ENCODE measurements at places on chromosomes 3 and 15.

DNA sequence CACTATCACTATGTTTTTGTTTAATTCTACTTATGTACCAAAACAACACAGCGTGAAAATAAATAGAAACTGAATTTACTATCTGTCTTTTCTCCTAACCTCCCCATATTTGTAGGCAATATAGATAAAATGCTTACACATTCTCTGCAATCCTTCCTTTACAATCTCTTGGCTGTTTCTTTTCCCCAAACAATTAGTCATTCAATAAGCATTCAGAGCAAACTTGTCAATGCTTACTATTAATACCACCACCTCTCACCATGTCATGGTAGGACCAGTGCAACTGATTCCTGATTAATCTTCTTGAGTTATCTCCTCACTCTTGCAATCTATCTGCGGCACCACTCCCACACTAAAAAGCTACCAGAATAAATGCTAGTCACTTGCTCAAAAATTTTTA lies 74.0 kb upstream of the TTBK2 start:
- no peak for DNase-seq

DNA sequence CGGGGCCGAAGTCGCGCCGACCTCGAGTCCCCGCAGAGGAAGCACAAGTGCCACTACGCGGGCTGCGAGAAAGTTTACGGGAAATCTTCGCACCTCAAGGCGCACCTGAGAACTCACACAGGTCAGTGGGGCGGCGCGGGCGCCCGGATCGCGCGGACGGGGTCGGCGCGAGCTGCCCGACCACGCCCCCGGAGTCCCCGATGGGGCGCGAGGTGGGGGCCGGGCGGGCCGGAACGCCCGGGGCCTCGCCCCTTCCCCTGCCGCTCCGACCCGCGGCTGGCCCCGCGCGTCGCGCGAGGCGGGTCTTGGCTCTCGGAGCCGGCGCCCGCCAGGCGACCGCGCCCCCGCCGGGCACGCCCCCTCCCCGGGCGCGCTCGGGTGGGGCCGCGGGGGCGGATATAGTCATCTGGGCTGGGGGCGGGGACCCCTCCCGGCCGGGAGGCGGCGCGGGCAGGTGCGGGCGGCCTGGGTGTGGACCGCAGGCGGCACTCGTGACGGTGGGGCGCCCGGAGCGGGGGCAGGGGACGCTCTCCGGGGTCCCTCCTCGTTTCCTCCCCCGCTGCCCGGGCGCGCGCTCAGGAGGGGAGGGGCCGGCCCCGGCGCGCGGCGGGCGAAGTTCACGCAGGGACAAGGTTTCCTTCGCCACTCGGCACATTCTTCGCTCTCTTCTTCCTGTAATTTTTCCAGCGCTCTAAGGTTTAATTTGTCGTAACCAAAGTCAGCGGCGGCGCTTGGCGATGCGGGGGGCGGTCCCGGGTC lies 1.2 kb downstream of the KLF13 start:
- no peak for DNase-seq

DNA sequence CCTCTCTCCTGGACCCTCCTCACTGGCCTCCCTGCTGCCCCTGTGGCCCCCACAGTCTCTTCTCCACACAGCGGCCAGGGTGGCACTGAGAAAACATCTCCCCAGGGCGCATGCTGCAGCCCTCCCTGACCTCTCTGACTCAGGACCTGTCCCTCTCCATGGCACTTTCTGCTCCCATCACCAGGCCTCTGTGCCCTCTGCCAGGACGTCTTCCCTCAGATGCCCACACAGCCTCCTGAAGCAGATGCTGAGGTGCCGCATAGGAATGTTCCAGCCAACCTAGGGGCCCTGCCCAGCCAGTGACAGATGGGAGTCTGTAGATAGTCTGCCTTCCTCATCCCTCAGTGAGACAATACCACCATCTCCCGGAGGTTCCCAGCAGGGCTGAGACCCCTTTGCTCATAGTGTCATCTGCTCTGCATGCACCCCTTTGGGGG lies 8.7 kb downstream of the MYL3 start:
- DNase-seq, result no peak

- DNase-seq, result no peak
Measured at GRCh38 chr3:185928496-185928895, 9.3 kb downstream of the TRA2B start.

DNA sequence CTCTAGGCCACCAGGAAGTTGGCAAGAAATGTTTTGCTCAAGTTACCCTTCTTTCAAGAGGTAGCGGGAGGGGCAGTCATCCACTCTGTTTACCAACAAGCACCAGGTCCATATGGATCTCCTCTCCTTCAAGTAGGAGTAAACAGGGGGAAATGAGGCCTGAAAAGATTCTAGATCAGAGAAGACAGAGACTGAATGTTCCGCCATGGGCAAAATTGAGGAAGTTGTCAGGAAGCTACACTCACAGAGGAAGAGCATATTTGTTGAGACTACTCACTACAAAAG lies 81.6 kb downstream of the KLF15 start:
- no peak for DNase-seq

DNA sequence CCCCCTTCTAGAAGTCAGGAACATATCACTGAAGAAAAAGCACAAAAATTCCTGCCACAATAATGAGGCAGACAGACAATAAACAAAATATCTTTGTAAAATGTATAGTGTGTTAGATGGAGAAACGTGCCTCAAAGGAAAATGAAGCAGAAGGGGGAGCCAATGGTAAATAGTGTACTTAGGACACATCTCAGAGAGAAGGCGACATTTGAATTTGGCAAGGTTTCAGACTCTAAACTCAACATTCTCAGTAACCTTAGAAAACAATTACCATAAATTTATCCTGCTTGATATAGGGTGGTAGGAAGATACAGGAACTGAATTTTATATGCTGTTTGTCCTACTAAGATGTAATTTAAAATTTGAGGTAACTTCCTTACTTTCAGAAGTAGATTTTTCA lies 52.6 kb upstream of the PTX3 start:
- no peak for DNase-seq

DNA sequence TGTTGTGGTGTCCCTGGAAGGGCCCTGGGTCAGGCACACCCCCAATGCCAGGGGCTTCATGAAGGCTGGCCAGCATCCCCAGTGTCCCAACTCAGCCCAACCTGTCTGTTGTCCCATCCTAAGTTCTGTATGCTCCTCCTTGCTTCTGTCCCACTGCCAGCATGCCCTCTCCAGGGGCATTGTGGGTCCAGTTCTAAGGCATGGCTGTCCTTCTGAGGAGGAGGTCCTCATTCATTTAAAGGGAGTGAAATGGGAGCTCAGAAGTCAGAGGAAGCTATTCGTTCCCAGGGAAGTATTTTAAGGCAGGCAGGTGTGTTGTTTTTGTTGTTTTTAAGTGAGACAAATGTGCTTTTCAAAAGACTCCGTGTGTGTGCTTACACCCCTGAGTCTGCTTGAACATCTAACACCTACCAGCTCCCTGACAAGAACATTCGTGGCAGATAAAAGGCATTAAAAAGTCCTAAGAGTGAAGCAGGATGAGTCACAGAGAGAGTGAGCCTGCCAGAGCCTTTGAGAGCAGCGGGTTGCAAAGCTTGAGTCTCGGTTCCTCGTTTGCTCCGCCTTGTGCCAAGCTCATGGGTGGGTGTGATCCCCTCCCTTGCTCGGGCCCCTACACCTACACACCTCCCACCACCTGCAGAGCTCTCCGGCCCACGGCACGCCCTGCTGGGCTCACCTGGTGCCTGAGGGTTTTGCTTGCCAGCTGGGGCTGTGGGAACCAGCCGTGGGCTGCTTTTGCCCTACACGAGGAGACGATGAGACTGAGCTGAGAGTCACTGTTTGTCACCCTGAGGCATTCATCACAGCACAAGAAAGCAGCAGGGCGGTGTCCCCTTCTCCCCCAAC lies 183.4 kb upstream of the TOPAZ1 start:
- DNase-seq, result peak; percentile 61
